ENCODE measurements at places on chromosomes 4 and X.

DNA sequence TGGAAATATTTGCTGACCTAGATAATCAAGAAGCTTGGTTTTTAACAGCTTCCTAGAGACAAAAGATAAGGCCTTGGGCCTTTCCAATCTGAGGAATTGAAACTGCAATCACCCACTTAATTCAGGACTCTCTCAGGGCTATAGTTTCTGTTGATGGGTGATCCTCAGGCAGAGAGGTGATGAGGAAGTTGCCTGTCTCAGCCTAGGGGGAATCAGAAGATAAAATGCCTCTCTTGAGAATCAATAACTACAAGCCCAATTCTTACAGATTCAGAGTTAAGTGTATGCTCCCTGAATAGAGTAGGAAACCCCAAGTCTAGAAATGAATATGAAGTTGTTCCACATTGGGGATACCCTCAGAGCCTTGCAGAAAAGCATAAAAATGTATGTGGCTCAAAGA, 45.5 kb downstream of the NFKB1 start:
- DNase-seq = no peak

DNA sequence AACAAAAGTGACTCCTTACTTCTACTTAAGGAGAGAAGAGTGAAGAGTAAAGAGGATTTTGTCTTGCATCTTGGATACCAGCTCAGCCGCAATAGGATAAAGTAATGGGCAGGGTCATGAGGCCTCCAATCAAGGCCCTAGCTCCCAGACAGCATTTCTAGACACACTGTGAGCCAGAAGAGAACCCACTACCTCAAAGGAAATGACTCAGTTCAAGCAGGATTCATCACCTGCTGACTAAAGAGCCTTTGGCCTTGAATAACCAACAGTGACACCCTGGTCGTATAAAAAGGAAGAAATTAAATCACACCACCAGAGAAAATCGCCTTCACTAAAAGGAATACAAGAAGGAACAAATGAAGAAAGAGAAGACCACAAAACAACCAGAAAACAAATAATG, 416.1 kb downstream of the PCDH18 start:
- DNase-seq = no peak

- DNase-seq = no peak
Observed at GRCh38 chrX:19616959-19617358, 101.7 kb upstream of the MAP3K15 start.

GRCh38 chrX:50771382-50771781, 42.6 kb downstream of the SHROOM4 start:
- DNase-seq = no peak

DNA sequence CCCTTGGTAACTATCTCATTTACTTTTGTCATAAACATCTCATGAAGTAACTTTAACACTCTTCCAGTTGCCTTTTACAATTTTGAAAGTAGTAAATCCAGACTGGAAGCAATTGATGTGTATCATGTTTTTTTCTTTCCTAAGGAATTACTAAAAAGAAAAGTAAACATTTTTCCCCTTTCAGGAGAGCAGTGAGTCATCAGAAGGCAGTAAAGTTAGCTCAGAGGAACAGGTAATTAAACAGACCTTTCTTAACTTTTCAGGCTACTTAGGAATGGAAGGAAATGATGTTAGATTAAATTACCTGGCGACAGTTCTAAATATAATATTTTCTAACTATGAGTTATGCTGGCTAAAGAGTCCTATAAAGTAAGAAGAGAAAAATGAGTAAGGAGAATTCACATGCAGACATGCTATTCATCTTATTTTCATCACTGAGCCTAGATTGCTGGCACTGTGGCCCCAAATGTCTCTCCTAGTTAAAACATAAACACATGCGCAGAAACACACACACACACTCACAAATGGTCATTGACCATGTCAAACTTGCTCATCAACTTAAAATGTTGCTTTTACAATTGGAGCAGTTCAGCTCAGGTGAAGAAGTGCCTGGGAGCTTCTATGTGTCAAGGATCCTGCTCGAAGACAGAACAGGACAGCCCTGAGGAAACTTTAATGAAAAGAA, 9.3 kb downstream of the DMP1 start:
- no peak for DNase-seq

- DNase-seq = no peak
Observed at GRCh38 chrX:21721195-21721594, 36.7 kb downstream of the SMPX start.

DNA sequence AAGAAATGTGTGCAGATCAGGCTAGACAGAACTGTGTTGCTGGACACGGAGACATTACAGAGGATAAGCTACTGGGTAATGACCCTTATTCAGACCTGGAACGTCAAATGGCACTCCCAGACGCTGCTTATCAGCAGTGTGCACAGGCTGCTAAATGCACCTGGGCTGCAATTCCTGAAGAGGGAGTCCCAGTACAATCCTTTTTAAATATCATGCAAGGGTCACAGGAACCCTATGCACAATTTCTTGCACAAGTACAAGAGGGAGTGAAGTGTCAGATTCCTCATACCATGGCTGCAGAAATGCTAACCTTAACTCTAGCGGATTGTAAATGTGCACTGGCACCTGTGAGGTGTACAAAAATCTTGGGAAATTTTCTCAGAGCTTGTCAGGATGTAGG, 16.9 kb downstream of the SPIN2B start:
- DNase-seq = no peak

Data from substantia nigra (tissue), 51 donors.